Right atrium auricular region (tissue), 2 donors: ENCODE measurements at places on chromosomes 3 and 15. TPM values are rescaled to one million over a fixed set of nuclear protein-coding genes. Genes with fewer than 3 reads are reported as not detected.

The ADAMTS9 gene
- 21.0 TPM for total RNA-seq

GRCh38 chr15:46408312-46408711 lies 773.5 kb downstream of the SQOR start:
- no peak overlapping the region for H3K27ac ChIP-seq
- DNase-seq, result no peak
- no peaks in the 10 kb centered on the region for H3K36me3 ChIP-seq
- H3K4me1 ChIP-seq, result no peaks in the 10 kb centered on the region

- H3K27ac ChIP-seq, result no peak overlapping the region
- H3K36me3 ChIP-seq, result no peaks in the 10 kb centered on the region
- H3K27me3 ChIP-seq, result no peaks in the 10 kb centered on the region
- no peaks in the 10 kb centered on the region for H3K4me1 ChIP-seq
Observed at GRCh38 chr3:126087552-126088175, 3.7 kb upstream of the SLC41A3 start.

DNA sequence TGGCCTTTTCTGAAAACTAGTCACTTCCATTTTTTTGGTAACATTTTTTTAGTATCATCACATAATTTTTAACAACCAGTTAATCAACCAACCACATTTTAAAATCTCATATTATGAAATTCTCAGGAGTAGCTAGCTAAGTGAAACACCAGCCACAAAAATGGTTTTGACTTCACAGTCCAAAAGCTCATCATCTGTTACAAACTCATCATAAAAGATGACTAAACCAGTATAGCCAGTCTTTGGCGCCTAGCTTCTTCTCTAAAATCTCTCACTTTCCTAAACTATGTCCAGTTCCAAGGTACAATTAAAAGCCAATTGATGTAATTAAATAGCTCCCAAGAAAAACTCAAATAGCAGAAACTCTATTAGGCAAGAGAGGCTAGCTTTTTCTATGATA lies 88.2 kb upstream of the ZNF385D start:
- no peak for DNase-seq
- no peak overlapping the region for H3K27ac ChIP-seq
- H3K27me3 ChIP-seq, result no peaks in the 10 kb centered on the region
- H3K36me3 ChIP-seq, result no peaks in the 10 kb centered on the region

DNA sequence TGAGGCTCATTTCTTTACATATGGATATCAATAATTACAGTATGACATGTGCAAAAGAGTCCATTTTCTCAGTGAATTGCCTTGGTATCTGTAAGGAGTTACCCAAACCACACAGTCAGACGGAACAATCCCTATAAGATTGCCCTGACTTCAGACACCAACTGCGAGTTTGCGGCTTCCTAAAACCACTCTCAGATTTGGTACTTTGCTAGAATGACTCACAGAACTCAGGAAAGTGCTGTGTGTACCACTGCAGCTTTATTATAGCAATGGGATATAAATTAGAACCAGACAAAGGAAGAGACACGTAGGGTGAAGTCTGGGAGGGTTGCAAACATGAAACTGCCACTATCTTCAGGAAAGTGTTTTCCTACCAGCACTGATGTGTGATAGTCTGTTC lies 45.8 kb upstream of the ATP13A3 start:
- no peak for DNase-seq
- no peaks in the 10 kb centered on the region for H3K36me3 ChIP-seq
- no peak overlapping the region for H3K27ac ChIP-seq
- peaks cover 9% of the 10 kb centered on the region for H3K4me1 ChIP-seq

GRCh38 chr3:79846148-79846933 lies 78.5 kb upstream of the ROBO1 start:
- H3K27me3 ChIP-seq, result no peaks in the 10 kb centered on the region
- H3K4me1 ChIP-seq, result no peaks in the 10 kb centered on the region
- no peaks in the 10 kb centered on the region for H3K36me3 ChIP-seq
- DNase-seq, result no peak
- H3K27ac ChIP-seq, result no peak overlapping the region
- no peak overlapping the region for H3K4me3 ChIP-seq

- no peak overlapping the region for H3K4me3 ChIP-seq
- H3K27ac ChIP-seq, result no peak overlapping the region
- no peaks in the 10 kb centered on the region for H3K4me1 ChIP-seq
Observed at GRCh38 chr3:117107946-117108345, 398.4 kb downstream of the TUSC7 start.

DNA sequence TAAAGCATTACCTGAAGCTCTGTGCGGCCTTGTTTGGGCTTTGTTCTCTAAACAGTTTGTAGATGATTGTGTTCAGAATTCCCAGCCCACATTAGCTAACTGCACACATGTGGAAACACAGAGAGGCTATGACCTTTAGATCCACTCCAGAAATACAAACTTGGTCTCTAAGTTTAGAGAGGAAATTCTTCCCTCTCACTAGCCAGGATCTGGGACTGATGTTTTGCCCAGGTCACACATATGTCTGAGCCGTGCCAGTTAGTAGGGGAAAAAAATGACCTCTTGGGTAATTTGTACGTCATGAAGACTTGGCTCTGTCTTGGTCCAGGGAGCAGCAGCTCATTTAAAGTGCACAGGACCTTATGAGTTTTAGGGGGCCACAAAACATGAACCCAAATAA lies 223.1 kb downstream of the RBMS3 start:
- H3K27ac ChIP-seq, result peak overlapping the region; percentile 8
- H3K4me1 ChIP-seq, result peaks cover 19% of the 10 kb centered on the region
- DNase-seq, result peak; percentile 64
- H3K4me3 ChIP-seq, result no peak overlapping the region

- no peak for DNase-seq
- H3K4me3 ChIP-seq, result no peak overlapping the region
Observed at GRCh38 chr3:67453628-67454027, 200.8 kb downstream of the SUCLG2 start.
